ENCODE measurements at places on chromosomes 11 and 22.

GRCh38 chr22:20652130-20652529 lies 121.8 kb upstream of the SERPIND1 start:
- DNase-seq = no peak

GRCh38 chr11:8971924-8972316 lies 7.7 kb upstream of the TMEM9B start:
- no peak for DNase-seq

GRCh38 chr11:68956547-68957254 lies 24.1 kb downstream of the MRGPRD start:
- no peak for DNase-seq

- no peak for DNase-seq
Observed at GRCh38 chr11:113645593-113646349, 60.3 kb downstream of the TMPRSS5 start.

GRCh38 chr11:56841210-56841810 lies 92.8 kb upstream of the OR9G4 start:
- peak; percentile 6 for DNase-seq

- no peak for DNase-seq
Observed at GRCh38 chr22:21032868-21033688, 717 bp upstream of the SLC7A4 start.

DNA sequence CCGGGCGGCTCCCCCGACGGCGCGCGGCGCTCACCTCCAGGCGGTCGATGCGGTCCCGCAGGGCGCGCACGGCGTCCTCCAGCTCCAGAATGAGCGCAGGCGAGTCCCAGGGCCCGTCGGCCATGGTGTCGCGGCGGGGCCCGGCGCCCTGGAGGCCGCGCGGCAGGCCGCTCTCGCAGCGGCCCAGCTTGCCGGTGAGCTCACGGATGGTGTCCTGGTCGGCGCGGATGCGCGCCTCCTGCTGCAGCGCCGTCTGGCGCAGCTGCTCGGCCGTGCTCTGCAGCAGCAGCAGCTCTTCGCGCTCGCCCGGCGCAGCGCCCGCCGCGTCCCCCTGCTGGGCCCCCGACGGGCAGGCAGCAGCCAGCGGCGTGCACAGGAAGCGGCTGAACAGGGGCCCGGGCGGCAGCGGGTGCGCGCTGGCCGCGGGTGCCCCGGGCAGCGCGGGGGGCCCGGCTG lies 599 bp downstream of the NPTXR start:
- DNase-seq = peak; percentile 14

GRCh38 chr11:19697721-19698121 lies 14.9 kb upstream of the NAV2 start:
- no peak for DNase-seq

- no peak for DNase-seq
Observed at GRCh38 chr11:21814169-21814568, 378.7 kb upstream of the ANO5 start.
